ENCODE measurements at places on chromosomes 2 and 18.
A peak's percentile ranks its signal among the peaks of the same experiment; 100 is the strongest.

DNA sequence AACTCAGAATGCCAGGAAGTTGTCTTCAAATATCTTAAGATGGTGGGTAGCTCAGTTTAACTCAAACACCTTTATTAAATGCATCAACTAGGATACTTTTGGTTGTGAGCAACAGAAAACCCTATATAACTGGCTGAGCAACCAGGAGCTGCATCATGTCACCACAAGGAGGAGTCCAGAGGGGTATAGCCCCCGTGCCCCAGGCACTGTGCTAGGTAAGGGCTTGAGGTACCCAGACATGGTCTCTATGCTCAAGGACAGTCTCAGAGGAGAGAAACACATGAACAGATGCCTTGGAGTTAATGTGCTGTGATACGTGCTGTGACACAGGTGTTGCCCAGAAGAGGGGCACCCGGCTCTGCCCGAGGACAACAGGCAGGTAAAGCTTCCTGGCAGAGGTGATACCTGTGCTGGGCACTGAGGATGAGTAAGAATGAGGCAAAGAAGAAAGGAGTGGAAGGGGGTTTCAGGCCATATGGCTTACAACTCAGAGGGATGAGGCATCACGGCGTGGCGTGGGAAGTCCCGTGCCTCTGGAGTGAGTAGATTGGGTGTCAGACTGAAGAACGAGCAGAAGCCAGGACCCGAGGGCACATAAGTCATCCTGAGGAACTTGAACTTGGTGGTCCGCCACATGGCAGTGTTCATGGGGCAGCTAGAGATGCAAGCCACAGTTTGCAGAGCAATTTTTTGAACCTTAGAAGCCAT, 32.0 kb upstream of the CAB39 start:
- no peak for DNase-seq

- DNase-seq, result no peak
Measured at GRCh38 chr2:54597153-54597848, 126.2 kb upstream of the EML6 start.

- DNase-seq, result no peak
Measured at GRCh38 chr2:235599596-235600338, 105.9 kb downstream of the AGAP1 start.

DNA sequence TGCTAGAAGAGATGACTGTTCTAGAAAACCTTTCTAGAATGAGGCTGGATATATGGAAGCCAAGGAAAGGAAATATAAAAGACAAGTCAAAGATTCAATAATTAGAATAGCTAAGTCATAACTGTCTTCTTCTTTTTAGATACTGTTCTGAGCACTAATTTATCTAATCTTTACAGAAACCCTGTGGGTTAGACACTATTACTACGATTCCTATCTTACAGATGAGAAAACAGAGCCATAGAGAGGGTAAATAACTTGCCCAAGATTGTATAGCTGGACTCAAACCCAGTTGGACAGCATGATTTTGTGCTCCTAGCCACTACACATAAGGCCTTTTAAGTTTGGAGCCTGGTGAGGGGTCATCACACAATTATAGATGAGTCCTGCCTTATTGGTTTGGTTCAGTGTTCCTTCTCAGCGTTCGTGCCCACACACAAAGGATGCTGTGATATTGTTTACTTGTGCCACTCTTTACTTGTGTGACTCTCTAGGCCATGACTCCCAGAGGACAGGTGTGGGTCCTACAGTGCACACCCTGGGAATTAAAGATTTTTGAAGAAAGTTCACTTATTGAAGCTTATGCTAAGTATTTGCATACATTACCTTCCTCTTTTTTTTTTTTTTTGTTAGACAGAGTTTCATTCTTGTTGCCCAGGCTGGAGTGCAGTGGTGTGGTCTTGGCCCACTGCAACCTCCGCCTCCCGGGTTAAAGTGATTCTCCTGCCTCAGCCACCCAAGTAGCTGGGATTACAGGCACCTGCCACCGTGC, 153.7 kb downstream of the PRKCE start:
- no peak for DNase-seq

GRCh38 chr2:64451051-64451450, 2.9 kb upstream of the LGALSL start:
- no peak for DNase-seq

DNA sequence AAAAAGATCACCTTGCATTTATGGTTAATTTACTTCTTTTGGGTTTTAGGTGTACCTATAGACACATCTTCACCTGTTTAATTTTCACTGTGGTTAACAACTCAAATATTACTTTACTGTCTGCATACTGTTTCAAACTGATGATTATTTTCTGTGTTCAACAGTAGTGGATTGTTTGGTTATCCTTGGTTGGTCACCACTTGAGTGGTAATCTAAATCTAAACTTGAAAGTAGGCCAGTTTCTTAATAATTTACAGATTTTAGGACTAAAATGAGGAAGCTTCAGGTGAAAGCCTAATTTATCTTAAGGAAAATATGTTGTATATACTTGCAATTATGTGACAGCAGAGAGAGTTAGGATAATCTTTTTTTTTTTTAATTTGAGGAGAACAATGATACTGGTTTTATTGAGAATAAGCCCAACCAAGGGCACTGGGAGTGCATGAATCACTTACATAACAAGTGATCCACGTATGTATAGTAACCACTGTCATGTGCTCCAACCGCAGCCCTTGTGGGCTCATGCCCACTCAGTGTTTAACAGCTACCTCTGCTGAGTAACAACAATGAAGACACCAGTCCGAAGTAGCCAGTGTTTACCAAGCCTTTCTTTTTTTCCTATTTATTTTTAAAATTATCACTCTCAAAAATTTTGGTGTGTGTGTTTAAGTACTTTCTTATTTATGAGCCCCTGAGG, 31.0 kb upstream of the WDSUB1 start:
- DNase-seq, result no peak

DNA sequence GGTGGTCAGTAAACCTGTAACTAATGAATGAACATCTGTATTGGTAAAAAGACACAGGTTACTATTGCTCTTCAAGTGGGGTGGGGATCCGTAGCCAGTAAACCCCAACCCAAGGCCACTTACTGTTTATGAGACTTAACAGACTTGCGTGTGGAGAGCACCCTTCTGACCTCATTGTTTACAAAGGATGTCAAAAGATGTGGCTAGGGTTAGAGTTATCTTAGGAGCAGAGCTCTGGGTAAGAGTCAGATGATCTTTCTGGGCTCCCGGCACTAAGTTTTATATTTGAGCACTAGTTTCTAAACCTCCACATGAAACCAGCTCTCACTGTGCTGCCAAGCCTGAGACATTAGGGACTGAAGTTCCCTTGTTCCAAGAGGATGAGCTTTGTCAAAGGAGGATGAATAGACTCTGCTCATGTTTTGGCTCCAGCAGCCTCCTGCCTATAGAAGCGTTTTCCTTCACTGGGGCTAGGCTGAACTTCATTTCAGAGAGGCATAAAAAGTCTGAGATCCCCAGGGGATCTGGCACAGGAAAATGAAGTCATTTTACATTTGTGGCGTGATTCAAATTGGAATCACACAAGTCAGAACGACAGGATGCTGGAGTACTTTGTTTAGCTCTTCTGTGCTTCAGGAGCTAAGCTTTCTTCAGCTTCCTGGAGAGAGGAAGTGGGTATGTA, 403.1 kb upstream of the TRIB2 start:
- DNase-seq, result no peak

DNA sequence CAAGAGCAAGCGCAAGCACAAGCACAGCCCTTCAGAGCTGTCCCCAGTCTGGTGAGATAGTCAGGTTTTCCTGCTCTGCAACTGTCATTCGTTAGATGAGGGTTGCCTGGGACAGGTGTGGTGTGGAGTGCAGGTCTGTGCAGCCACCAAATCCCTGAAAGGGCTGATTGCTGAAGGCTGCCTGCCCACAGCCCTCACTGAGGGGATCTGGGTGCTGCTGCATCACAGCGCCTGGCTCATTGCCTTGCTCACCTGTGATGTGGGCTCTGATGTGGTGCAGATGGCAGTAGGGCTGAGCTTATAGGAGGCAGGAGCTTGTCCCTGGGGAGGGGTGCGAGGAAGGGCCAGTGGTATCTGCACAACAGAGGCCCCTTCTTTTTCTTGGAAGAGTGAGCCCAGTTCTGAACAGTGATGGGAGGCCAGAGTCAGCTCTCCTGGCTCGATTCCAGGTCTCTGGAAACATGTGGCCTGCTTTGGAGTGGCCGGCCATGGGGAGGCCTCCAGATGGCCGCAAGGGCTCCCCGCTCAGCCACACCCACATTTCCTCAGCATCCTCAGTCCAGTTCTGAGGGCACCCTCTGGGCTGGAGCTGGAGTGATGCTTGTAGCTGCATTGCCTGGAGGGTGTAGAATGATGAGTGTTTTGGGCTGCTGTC, 11.4 kb downstream of the UBE2F start:
- DNase-seq, result no peak

- no peak for DNase-seq
Measured at GRCh38 chr2:238852206-238852869, 4.5 kb downstream of the TWIST2 start.

DNA sequence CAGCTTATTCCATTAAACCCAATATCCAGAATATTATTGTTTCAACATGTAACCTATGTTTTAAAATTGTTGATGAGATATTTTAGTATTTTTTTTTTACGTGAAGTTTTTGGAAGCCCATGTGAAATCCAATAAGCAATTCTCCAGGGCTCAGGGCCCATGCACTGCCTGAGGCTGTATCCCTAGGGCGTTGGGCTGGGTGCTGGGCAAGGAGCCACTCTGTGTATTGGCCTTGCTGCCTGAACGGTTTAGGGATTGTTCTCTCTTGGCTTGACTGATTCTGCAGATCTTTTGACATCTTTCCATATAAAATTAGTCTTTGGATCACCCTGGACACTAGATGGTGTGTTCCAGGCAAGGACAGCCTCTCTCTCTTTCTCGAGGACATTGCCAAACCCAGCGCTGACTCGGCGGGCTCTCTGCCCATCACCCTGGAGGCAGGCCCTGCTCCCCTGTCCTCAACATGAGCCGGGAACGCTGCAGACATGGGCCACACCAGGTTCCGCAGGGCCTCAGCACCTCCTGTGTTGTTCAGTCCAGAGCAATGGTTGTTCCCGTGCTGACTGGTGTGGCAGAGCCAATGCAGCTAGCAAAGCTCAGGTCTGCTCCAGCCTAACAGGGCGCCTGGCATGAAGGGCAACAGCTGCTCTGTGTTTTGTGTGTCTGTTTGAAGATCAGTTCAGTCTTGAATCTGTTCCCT, 163.0 kb downstream of the SEPTIN10 start:
- DNase-seq, result no peak

DNA sequence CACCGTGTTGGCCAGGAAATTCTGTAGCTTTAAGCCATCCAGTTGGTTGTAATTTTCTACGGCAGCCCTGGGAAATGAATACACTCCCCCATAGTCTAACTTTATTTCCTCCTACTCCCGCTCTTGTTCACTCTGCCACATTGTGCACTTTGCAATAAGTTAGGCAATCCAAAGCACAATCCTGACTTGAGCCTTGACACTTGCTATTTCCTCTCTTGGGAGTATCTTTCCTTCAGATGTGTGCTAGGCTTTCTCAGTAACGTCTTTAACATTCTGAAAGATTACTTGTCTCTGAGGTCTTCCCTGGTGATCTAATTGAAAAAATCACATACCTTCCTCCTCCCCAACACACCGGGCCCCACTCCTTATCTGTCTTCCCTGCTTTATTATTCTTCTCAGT, 65.9 kb upstream of the RAB27B start:
- DNase-seq, result no peak

- DNase-seq, result peak; percentile 45
Measured at GRCh38 chr2:73970850-73971471, 13.7 kb upstream of the TET3 start.

DNA sequence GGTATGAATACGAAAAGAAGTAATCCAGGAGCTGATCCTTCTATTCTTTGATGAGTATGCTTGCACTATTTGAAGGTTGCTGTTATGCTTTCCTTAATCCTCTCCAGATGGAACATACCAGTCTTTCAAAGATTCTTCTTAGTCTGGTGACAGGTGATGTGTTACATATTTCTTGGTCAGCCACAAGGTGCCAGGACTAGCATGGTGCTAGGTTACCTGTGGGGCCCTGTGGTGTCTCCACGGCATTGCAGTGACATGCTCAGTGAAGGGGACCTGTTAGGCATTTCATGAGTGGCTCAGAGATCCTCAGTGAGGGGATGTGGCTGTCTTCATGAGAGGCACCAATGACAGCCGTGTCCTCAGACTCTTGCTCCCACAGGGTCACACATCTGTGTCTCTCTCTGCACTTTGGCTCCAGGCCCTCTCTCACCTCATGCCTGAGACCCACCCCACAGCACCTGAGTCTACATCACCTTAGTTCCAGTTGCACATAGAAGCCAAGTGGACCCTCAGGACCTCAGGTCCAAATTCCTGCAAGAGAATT, 13.1 kb upstream of the RAB31 start:
- DNase-seq, result no peak

DNA sequence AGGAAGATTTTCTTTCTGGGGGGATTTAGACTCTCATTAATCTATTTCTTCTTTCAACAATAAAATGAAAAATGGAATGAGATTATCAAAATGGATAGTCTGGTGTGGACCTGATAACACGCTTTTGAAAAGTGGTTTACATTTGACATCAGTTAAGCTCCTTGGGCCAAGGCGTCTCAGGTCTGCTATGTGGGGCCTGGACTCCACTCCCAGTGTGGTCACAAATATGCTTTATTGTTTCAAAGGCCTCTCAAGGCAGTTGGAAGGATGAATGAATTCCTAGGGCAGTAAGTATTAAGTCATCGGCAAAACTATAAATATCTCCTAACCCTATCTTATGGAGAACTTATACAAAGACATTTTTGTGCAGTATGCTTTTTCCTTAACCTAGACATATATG, 74.5 kb downstream of the ETAA1 start:
- DNase-seq, result no peak

DNA sequence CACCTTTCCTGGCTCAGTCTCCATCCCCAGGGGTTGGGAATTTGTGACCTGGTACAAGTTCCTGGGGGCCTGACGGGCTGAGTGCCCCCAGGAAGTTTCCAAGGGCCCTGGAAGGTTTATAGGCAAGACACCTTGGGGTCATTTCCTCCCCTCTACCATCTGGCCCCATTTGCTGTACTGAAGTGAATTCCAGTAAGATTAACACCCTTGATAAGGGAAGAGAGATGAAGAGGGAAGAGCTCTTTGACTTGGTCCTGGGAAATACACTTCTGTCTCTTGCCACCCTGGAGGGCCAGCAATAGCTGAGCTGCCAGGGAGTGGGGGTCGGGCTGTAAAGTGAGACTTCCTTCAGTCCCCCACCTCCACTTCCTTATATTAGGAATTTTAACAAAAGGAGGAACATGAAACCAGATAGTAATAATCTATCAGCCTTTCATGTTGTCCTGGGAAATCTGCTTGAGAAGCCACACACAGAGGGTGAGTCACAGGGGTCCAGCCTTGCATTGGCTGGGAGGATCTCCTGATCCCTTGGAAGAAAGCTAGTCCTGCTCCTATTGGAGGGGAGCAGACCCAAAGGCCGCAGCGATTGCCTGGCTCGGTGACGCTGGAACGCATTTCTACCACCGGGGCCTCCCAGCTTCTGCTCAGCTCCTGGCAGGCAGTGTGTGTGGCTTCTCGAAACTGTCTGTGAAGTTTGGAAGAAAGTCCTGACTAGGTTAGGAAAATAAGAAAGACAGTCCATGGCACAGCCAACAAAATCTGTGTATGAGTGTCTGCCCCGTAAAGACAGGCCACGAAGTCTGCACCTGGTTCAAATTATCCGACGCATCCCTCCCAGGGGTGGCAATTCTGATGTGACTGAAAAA, 87.3 kb downstream of the ACAA2 start:
- no peak for DNase-seq
